ENCODE measurements at places on chromosomes 3 and 15.
A peak's percentile ranks its signal among the peaks of the same experiment; 100 is the strongest.

- DNase-seq = no peak
These were observed 44.0 kb downstream of the CLSTN2 start for GRCh38 chr3:139978966-139979365.

GRCh38 chr15:98650417-98651035 is 2.2 kb downstream of the IGF1R start:
- DNase-seq = peak; percentile 3

DNA sequence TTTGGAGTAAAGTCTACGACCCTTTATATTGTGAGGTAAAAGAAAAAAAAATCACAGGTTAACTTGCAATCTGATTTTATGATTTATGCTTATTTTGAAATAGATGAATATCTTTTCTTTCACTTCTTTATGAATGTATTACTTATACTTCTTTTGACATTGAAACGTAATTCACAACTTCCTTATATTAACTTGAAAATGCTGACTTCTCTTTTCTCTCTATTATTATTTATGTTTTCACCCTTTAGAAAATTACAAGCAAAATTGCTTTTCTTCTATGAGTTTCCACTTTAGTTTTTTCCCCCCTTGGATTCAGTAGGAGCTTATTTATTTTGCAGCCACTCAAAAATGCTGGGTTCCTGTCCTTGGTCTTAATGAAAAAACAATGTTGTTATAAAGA is 25.4 kb downstream of the ACP3 start:
- no peak for DNase-seq

DNA sequence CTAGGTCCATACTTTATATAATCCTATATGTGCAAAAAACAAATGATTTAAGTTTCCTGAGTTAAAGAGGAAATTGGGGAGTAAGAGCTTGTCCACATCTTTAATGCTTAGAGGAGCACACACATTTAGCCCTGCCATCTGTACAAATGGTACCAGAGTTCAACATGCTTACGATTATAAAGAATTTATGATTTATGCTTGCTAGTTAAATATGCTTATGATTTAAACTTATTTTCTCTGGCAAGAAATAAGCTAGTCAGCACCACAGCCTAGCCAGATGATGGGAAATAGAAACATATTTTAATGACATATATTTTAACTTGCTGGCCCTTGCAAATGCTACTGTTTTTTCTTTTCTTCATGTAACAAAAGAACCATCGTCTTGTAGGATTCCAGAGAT is 48.3 kb downstream of the EIF4E3 start:
- DNase-seq = no peak

Measured in activated CD4-positive, alpha-beta T cell treated with anti-CD3 and anti-CD28 coated beads for 24 hours (primary cell).